ENCODE measurements at places on chromosomes 2 and 18. TPM values are rescaled to one million over a fixed set of nuclear protein-coding genes. Genes with fewer than 3 reads are reported as not detected.

Gene BOLL
- total RNA-seq: not detected

Gene INHA
- 0.36 TPM for total RNA-seq

Gene TNFAIP6
- total RNA-seq: 3.2 TPM

Gene CRYGC
- total RNA-seq: not detected

Gene DSG4
- not detected for total RNA-seq

Gene SLC40A1
- 5.6 TPM for total RNA-seq

Gene SLC30A3
- total RNA-seq: 0.11 TPM

Gene ASB18
- not detected for total RNA-seq

Gene LMAN1
- 107 TPM for total RNA-seq

DNA sequence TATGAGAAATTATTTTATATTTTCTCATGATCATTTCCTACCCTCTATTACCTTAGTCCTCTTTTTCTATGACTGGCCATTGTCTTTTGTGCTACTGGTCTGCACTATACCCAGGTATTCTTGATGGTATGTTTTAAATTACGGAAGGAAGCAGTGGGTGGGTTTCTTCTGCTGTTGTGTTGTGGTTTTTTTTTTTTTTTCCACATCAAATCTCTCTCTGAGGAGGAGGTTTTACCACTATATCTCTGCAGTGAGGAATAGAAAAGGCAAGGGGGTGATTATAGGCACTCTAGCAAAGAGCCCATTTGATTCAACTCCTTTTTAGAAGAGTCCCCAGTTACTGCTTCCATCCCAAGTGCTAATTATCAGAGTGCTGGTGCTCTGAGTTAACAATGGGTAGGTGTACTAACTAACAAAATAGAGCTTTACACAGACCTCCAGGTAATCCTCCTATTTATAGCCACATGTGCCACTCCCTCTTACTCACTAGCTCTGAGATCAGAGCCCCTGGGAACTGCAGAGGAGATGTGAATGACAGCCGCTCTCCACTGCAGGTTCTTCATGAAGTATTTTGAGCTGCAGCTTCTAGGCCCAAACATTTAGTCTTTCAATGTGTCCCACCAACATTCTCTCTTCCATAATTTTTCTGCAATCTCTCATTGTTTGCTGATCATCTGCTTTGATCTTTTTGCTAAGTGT is 301.6 kb upstream of the GULP1 start:
- no peak for DNase-seq

- DNase-seq: no peak
Observed at GRCh38 chr18:2312440-2312839, 258.9 kb downstream of the METTL4 start.

DNA sequence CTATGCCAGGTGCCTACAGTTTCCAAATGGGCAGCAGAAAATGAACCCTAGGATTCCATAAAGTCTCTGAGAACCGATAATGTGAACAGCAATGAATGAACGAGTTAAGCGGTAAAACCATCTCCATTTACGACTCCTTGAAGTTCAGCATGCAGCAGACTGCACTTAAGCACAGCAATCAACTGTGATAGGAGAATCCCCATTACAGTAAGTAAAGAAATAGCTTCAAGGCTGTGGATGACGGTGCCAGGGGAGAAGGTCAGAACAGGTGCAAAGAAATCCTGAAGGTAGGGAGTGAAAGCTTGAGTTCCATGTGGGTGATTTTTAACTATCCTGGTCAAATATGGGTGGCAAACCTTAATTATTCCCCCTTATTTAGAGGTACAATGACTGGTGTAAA is 444.4 kb downstream of the NCKAP5 start:
- no peak for DNase-seq

DNA sequence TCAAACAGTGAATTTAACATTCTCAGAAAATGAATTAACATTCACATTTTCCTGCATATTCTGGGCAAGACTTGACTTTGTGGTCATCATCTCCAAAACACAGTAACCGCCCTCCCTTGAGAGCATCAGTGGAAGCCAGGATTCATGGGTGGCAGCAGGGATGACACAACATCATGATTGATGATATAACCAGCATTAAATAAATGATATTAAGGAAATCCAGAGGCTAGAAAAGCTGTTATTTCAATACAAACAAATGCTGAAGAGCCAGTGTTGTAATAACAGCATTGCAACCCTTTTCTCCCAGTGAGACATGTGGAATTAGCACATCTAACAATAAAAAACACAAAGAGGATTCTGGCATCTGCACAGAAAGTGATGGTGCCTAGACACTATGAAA is 41.1 kb downstream of the CDC42EP3 start:
- DNase-seq: no peak

DNA sequence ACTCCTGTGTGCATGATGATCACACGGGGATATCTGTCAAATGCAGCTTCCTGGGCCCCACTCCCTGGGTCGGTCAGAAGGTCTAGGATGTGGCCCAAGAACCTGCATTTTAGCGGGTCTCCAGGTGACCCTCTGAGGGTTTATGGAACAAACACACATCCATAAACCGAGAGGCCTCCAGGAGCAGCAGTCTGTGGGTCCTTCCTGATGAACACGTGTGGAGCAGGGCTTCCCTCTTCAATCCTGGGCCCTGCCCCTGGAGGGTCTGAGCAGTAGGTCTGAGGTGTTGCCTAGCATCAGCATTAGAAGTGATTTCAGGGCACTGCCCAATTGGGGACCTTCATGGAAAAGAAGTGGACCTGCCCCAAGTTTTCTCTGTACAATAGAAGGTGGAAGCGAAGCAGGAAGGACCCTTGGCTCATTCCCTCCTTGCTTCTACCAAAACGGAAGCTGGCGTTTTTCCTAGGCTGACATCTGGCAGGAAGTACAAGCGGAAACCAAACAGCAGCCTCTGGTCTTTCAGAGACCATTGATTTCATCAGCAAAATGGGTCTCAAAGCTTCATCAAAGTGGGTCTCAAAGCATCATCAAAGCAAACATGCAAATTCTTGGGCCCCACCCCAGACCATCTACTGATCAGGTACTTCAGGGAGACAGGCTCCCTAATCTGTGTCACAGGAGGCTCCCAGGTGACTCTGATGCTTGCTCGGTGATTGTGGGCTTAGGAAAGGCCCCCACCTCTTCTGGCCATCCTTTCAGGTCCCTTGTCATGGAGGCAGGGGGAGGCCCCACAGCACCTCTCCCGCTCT is 30.7 kb downstream of the INO80C start:
- no peak for DNase-seq

DNA sequence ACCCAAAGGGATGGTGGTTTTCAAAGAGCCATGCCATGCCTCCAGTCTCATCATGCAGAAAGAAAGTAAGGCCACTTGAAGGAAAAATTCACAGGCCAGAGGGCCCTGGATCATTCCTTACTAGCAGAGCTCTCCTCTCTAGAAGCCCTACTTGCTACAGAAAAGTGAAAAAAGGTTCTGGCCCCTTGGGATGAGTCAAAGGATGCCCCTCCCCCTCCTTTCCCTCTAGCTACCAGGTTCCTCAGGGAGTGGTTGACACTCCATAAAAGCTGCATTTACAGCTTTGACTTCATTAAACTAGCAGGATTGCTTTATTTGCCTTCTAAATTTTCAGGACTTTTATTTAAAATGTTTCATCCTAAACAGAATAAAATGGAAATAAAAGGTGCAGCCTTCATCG is 21.2 kb downstream of the OSR1 start:
- no peak for DNase-seq

GRCh38 chr2:31189141-31189540 is 28.2 kb downstream of the CAPN14 start:
- no peak for DNase-seq

DNA sequence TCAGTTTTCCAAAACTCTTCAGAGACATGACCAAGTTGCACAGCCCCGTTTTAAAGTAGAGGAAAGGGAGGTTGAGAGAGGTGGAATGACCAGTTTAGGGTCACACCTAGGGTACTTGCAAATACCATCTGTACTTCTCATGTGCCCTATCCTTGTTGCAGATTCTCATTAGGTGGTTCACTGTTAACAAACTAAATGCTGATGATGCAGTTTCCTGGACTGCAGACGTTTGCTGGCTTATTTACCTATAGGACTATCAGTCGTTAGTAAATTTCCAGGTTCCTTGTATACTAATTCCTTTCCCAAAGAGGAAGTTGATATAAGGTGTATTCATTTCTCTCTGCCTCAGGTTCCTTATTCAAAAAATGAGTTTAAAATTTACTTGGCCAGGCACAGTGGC is 1.4 kb downstream of the FARP2 start:
- DNase-seq: no peak

GRCh38 chr2:197674060-197674459 is 1.3 kb downstream of the RFTN2 start:
- no peak for DNase-seq

- no peak for DNase-seq
Observed at GRCh38 chr2:241870611-241871537, 1.3 kb downstream of the RTP5 start.

- DNase-seq: no peak
Observed at GRCh38 chr2:30277582-30277981, 46.2 kb downstream of the LBH start.

GRCh38 chr2:239626961-239627592 is 226.3 kb upstream of the HDAC4 start:
- no peak for DNase-seq

Data from Daoy (cell line).